ENCODE measurements at places on chromosomes 11 and 22.

GRCh38 chr11:35419830-35420333 is 524 bp upstream of the SLC1A2 start:
- no peaks in the 10 kb centered on the region for H3K4me1 ChIP-seq
- no peaks in the 10 kb centered on the region for H3K27me3 ChIP-seq
- H3K36me3 ChIP-seq: no peaks in the 10 kb centered on the region
- peak overlapping the region; percentile 28 for H3K4me3 ChIP-seq

GRCh38 chr11:112440518-112440917 is 179.9 kb upstream of the PLET1 start:
- H3K27ac ChIP-seq: no peak overlapping the region
- no peaks in the 10 kb centered on the region for H3K4me1 ChIP-seq
- H3K4me3 ChIP-seq: no peak overlapping the region
- H3K36me3 ChIP-seq: no peaks in the 10 kb centered on the region
- no peak for DNase-seq

DNA sequence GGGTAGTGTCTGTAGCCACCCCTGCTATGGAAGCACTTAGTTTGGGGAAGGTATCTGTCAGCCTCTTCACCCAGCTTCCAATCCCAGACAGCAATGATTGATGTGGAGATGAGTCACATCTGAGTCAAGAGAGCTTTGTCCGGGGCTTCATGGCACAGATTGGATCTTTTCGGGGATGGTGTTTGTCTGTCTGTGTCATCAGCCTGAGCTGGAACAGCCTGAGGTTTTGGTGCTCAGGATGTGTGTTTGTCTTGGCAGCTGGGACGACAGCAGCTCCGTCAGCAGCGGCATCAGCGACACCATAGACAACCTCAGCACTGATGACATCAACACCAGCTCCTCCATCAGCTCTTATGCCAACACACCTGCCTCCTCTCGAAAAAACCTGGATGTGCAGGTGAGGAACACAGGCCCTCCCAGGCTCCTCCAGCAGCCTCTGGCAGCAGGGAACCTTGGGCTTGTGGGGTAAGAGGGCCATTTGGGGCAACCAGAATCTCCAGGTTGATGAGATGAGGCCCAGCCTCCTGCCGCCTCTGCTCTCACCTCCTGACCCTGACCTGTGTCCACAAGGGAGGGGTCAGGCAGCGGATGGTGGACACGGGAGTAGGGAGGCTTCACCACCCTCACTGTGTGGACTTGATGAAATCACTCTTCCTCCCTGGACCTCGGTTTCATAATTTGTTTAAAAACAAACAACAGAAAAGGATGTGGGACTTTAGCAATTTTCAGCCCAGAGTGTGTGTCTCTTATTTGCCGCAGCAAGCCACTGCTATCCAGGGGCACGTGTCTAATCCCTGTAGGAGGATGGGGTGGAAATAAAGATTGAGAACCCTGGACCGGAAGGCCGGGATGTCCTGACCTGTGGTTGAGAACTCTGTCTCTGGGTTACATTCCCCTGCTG is 124.3 kb downstream of the DBX1 start:
- peaks cover 6% of the 10 kb centered on the region for H3K36me3 ChIP-seq
- peak overlapping the region; percentile 17 for H3K27ac ChIP-seq
- no peaks in the 10 kb centered on the region for H3K27me3 ChIP-seq
- no peak overlapping the region for H3K4me3 ChIP-seq

DNA sequence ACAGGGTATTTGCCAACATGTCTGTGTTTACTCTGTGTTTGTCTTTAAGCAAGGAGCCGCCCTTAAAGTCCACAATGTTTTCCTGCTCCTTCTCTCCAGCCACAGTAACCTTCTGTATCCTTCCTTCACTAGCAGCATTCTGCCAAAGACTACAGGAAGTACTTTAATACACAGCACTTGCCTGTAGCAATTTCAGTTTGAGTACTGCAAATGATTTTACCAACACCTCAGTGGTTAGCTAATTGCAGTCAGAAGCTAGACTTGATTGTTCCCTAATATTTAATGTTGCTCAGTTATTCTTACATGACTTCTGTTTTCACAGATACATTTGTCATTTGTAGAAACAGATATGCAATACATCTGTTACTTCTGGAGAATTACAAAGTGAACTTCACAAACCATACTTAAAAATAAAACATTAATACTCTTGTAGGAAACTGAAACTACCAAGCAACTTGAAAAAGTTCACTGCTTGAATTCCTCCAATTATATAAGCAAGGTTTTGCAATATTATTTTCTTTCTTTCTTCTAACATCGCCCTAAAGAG is 69.1 kb downstream of the FCHSD2 start:
- DNase-seq: no peak
- H3K4me3 ChIP-seq: peak overlapping the region; percentile 34
- no peaks in the 10 kb centered on the region for H3K36me3 ChIP-seq
- no peaks in the 10 kb centered on the region for H3K4me1 ChIP-seq

GRCh38 chr22:47197773-47198500 is 435.5 kb downstream of the TBC1D22A start:
- no peak overlapping the region for H3K27ac ChIP-seq
- H3K4me3 ChIP-seq: no peak overlapping the region
- DNase-seq: no peak
- H3K4me1 ChIP-seq: no peaks in the 10 kb centered on the region
- H3K36me3 ChIP-seq: no peaks in the 10 kb centered on the region

DNA sequence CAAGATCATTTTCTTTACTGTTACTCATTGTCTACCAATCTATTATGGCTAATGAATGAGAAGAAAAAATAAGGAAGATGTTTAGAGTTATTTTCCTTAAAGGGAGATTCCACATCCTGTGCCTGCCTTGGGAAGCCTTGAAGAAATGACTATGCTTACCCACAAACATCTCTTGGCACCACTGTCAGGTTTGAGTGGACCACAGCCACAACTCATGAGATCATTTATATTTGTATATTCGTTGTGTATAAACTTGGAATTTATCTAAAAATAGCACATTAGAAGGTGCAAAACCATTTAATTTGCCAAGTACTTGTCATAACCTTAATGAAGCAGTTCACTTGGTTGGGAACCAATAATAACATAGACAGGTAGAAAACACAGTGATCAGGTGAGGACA is 740.8 kb downstream of the DLG2 start:
- H3K4me1 ChIP-seq: no peaks in the 10 kb centered on the region
- no peak overlapping the region for H3K4me3 ChIP-seq
- no peak overlapping the region for H3K27ac ChIP-seq
- no peaks in the 10 kb centered on the region for H3K36me3 ChIP-seq

- no peaks in the 10 kb centered on the region for H3K27me3 ChIP-seq
- no peak for DNase-seq
- H3K27ac ChIP-seq: no peak overlapping the region
- peaks cover 8% of the 10 kb centered on the region for H3K4me1 ChIP-seq
- H3K36me3 ChIP-seq: no peaks in the 10 kb centered on the region
Observed at GRCh38 chr11:85628771-85629341, 463 bp downstream of the TMEM126B start.

- H3K4me1 ChIP-seq: no peaks in the 10 kb centered on the region
- H3K27ac ChIP-seq: no peak overlapping the region
Observed at GRCh38 chr11:37411289-37411688, 813.3 kb upstream of the RAG2 start.

- H3K27ac ChIP-seq: no peak overlapping the region
- no peaks in the 10 kb centered on the region for H3K4me1 ChIP-seq
- H3K36me3 ChIP-seq: no peaks in the 10 kb centered on the region
- DNase-seq: no peak
Observed at GRCh38 chr11:15927864-15928217, 428.5 kb downstream of the SOX6 start.

DNA sequence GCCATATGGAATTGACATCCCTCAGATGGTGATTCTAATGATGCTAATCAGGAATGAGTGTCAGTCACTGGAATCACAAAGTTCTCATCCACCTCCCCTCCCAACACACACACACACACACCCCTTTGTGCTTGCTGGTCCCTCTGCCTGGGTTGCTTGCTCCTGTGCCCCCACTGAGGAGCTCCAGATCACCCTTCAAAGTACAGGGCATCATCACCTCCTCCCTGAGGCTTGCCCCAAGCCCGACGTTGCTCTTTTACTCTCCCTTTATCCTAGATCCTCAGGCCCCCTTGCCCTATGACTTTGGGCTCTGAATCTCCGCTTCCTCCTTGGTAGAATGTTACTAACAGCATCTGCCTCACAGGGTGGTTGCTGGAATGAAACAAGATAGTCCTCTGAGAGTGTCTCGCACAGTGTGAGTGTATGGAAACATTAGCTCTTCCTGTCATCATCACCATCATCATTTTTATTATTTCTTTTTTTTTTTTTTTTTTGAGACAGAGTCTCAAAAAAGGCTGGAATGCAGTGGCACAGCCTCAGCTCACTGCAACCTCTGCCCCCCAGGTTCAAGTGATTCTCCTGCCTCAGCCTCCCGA is 3.4 kb downstream of the TOM1 start:
- no peaks in the 10 kb centered on the region for H3K36me3 ChIP-seq
- H3K27me3 ChIP-seq: no peaks in the 10 kb centered on the region
- no peaks in the 10 kb centered on the region for H3K4me1 ChIP-seq
- no peak overlapping the region for H3K27ac ChIP-seq

- no peak for DNase-seq
- H3K27ac ChIP-seq: no peak overlapping the region
- H3K27me3 ChIP-seq: no peaks in the 10 kb centered on the region
- H3K4me1 ChIP-seq: peaks cover 4% of the 10 kb centered on the region
- H3K36me3 ChIP-seq: no peaks in the 10 kb centered on the region
- H3K4me3 ChIP-seq: no peak overlapping the region
Observed at GRCh38 chr11:78298291-78298771, 109.6 kb downstream of the USP35 start.

GRCh38 chr11:101439488-101439887 is 144.3 kb downstream of the TRPC6 start:
- H3K4me3 ChIP-seq: no peak overlapping the region
- no peaks in the 10 kb centered on the region for H3K27me3 ChIP-seq
- H3K27ac ChIP-seq: no peak overlapping the region
- no peak for DNase-seq

GRCh38 chr11:118238929-118239328 is 13.2 kb downstream of the MPZL3 start:
- no peaks in the 10 kb centered on the region for H3K27me3 ChIP-seq
- H3K36me3 ChIP-seq: no peaks in the 10 kb centered on the region
- H3K4me3 ChIP-seq: no peak overlapping the region
- no peak overlapping the region for H3K27ac ChIP-seq

GRCh38 chr11:68329536-68329935 is 17.1 kb downstream of the LRP5 start:
- DNase-seq: no peak
- H3K36me3 ChIP-seq: no peaks in the 10 kb centered on the region
- no peak overlapping the region for H3K4me3 ChIP-seq
- no peak overlapping the region for H3K27ac ChIP-seq
- H3K4me1 ChIP-seq: peaks cover 6% of the 10 kb centered on the region

GRCh38 chr22:17576470-17576869 is 13.2 kb downstream of the SLC25A18 start:
- H3K4me1 ChIP-seq: no peaks in the 10 kb centered on the region
- no peaks in the 10 kb centered on the region for H3K36me3 ChIP-seq
- H3K27ac ChIP-seq: no peak overlapping the region
- peak; percentile 43 for DNase-seq
- H3K4me3 ChIP-seq: no peak overlapping the region

- H3K27me3 ChIP-seq: no peaks in the 10 kb centered on the region
- no peaks in the 10 kb centered on the region for H3K36me3 ChIP-seq
- no peak for DNase-seq
- H3K4me1 ChIP-seq: no peaks in the 10 kb centered on the region
Observed at GRCh38 chr22:20166703-20167102, 15.8 kb upstream of the CCDC188 start.

DNA sequence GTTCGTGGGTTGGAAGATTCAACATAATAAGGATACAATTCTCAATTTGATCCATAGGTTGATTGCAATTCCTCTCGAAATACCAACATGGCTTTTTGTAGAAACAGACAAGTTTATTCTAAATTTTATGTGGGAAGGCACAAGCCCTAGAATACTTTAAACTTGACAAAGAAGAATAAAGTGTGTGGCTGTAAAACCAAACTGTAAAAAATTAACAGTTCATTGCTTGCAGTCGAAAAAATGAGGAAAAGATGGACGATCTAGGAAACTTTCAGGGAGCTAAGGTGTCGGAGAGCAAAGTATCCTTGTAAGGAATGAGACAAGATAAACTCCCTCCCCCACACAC is 1.0 kb upstream of the GLB1L3 start:
- H3K27ac ChIP-seq: no peak overlapping the region
- H3K36me3 ChIP-seq: no peaks in the 10 kb centered on the region
- no peaks in the 10 kb centered on the region for H3K4me1 ChIP-seq
- no peak overlapping the region for H3K4me3 ChIP-seq
- no peaks in the 10 kb centered on the region for H3K27me3 ChIP-seq
- DNase-seq: no peak

DNA sequence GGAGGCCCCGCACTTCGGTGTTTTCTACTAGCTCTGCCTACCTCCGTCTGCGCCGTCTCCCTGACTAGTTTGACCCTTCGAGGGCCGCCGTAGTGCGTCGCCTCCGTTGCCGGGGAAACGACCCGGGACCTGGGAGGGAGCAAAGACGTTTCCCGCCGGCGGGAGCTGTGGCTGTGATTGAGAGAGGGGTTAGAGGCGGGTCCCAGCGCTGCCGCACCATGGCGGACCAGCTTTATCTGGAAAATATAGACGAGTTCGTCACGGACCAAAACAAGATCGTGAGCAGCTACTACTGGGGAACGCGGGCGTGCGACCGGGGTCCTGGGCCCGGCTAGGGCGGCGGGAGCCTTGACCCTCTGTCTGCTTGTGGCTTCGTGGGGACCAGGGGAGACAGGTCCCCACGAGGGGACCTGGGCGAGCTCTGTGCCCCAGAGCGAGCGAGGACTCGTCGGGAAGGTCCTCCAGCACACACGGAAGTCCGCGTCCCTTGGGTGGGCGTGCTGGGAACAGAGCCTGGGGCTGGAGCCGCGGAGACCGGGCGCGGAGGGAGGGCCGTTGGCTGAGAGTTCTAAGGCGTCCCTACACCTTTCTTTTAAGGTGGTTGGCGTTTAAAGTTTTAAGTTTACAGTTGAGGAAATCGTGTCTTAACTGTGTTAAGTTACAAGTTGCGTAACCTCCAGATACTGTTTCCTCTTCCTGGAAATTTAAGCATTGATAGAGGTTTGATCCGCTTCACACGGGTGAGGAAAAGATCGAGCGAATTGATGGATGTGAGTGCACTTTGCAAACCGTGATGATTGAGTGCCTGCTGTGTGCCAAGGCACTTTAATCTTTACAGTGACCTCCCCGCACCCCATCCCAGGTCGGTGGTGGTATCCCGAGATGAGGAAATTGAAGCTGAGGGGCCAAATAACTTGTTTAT is at the start of gene POLD3:
Gene POLD3 (plus strand): TSS at position 142 of the 922 bp plus-strand sequence. CDS start 77 bp downstream, at position 219.
- no peaks in the 10 kb centered on the region for H3K36me3 ChIP-seq
- H3K27ac ChIP-seq: no peak within 1 kb of the TSS
- H3K4me1 ChIP-seq: no peaks in the 10 kb centered on the region
- peak; percentile 96 for DNase-seq

- no peaks in the 10 kb centered on the region for H3K36me3 ChIP-seq
- no peak overlapping the region for H3K27ac ChIP-seq
- no peak for DNase-seq
- H3K4me3 ChIP-seq: no peak overlapping the region
Observed at GRCh38 chr11:117456027-117456720, 128.5 kb downstream of the CEP164 start.

DNA sequence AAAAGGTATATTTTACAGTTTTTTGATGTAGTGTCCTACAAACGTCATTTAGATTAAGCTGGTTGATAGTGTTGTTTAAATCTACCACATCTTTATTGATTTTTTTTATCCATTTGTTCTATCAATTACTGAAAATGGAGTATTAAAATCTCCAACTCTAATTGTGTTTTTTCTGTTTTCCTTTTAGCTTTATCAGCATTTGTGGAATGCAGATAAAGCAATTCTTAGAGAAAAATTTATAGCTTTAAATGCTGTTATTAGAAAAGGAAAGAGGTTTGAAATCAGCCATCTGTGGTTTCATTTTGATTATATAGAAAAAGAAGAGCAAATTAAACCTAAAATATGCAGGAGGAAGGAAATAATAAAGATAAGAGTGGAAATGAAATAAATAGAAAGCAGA is 39.4 kb upstream of the CBX6 start:
- no peak overlapping the region for H3K4me3 ChIP-seq
- H3K4me1 ChIP-seq: no peaks in the 10 kb centered on the region
- no peaks in the 10 kb centered on the region for H3K27me3 ChIP-seq
- H3K36me3 ChIP-seq: no peaks in the 10 kb centered on the region
- DNase-seq: no peak

Measured in aorta (tissue), 5 donors.